Urothelium cell line (cell line): ENCODE measurements at places on chromosomes 4 and X.
A peak's percentile ranks its signal among the peaks of the same experiment; 100 is the strongest.

DNA sequence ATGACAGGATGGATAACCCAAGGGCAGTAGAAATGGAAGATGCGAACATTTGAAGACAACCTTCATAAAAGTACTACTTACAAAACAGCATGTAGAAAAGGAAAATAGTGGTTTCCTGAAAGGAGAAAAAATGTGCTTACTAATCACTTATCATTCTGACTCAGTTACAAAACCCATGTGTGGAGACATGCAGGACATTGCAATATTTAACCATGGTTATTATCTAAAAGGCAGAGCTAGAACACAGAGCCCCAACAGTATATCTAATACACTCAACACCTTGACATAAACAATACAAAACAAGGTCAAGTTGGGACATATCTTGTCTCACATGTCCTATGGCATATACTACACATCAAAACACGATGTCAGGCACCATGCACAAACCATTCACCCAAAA is 55.9 kb downstream of the EIF4E start:
- DNase-seq = no peak

- no peak for DNase-seq
Measured at GRCh38 chr4:22488106-22488505, 27.8 kb downstream of the ADGRA3 start.

DNA sequence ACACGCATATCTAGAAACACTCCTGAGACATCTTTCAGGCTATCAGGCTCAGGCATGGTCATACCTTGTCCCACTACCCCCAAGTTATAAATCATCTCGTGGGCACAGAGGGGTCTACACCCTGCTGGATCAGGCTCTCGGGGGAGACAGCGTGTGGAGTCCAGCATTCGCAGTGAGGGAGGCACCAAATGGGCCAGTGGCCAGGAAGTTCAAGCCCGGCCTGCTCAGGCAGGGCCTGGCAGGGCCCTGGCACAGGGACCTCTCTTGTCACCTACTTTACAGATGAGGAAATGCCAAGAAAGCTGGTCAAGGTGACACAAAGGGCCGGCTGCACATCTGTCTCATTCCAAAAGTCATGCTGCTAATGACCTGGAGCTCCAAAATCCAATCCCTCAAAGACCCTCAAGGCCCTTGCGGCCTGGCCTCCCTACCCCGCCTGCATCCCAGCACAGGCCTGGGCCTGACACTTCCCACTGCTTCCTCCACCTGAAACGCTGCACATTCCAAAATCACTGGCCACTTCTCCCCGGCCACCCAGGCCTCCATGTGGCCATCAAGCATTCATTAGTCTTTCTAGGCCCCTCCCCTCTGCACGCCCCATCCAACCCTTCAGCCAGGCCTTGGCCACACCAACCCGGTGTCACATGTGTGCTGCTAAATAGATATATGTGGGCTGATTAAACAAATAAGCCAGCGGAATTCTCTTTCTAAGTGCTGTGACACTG is 35.6 kb downstream of the ACOX3 start:
- no peak for DNase-seq

DNA sequence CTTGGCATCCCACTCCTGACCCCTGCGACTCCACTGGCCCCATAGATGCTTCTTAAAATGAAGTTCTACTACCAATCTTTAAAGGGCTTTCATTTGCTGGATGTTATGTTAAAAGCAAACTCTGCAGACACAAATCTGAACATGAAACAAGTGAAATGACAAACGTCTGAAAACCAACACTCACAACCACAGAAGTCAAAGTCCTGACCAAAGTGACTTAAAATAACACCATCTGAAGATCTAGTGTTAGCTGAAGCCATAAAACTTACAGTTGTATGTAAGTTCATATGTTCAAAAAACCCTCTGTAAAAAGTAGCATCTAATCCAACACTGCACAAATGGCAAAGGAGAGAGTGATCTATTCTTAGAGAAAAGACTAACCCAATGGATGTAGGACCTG is 178.7 kb downstream of the SH3KBP1 start:
- no peak for DNase-seq

GRCh38 chrX:110877326-110877725 is 81.7 kb upstream of the CHRDL1 start:
- no peak for DNase-seq

DNA sequence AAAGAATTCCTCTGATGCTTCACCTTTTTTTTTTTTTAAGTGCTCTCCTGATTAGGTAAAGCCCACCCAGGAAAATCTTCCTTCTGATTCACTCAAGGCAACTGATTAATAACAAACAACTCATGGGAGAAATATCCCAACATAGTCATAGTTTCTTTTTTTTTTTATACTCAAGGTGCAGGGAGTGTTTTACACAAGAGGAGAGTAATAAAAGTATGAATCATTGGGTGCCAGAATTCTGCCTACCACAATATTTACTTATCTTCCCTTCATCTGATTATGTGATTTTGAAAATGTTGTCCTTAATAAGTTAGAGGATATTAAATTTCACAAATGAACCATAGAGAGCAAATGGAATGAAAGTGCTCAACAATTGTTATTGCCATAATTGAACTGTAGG is 329.9 kb downstream of the TECRL start:
- DNase-seq = peak; percentile 19

DNA sequence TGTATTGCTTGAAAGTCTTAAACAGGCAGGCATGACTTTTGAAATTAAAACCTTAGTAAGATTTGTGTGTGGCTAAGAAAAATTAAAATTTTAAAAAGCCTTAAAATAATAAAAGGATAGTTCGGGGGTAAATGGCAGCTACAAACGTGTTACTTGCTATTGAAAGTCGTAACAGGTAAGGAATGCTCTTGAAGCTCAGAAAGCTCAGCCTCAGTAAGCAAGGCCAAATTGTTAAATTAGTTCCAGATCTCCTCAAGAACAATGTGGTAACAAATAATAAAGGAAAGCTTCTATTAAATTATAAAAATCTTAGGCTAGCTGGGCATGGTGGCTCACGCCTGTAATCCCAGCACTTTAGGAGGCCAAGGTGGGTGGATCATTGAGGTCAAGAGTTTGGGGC is 25.5 kb downstream of the PRMT9 start:
- DNase-seq = no peak

DNA sequence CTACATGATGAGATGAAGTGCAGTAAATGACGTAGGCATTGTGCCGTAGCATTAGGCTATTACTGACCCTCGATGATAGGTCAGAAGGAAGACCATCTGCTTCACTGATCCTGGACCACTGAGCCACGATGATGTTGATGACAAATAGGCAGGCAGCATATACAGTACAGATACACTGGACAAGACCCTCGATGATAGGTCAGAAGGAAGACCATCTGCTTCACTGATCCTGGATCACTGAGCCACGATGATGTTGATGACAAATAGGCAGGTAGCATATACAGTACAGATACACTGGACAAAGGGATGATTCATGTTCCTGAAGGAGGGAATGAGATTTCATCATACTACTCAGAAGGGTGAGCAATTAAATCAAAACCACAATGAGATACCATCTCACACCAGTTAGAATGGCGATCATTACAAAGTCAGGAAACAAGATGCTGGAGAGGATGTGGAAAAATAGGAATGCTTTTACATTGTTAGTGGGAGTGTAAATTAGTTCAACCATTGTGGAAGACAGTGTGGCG is 50.9 kb downstream of the BEND4 start:
- no peak for DNase-seq

GRCh38 chr4:87017580-87018342 is 83.0 kb downstream of the AFF1 start:
- DNase-seq = no peak

DNA sequence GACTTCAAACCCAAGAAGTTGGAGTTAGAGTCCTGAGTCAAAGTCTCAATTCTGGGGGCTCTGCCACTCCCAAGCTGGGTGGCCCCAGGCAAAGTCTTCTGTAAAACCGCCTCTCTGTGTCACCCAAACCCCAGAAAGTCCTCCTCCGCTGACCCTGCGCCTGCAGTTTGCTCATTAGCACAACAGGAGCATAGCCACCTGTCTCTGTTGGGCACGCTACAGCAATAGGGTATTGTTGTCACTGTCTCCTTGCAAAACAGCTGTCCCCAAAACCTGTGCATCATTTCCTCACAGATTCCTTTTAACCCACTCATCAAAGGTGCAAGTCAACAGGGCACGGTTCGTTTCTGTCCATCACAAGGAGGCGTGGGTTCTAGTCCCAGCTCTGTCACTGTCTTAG is 8.0 kb upstream of the DGAT2L6 start:
- DNase-seq = no peak

GRCh38 chr4:95478679-95479078 is 70.1 kb downstream of the UNC5C start:
- no peak for DNase-seq

DNA sequence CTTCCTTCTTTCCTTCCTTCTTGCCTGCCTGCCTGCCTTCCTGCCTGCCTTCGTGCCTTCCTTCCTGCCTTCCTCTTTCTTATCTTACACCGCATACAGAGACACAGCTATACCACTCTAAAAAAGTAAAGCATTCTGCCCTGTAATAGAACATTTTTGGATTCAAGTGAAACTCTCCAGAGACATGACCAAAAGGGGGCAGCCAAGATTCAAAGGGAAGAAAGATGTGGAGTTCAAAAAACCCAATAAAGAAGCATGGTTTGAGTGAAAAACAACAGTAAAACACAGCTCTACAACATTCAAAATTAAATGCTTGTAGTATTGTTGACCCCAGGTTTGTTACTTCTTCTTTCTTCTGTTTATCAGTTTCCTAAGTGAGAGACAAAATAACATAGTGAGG is 914.9 kb upstream of the PCDH7 start:
- no peak for DNase-seq
